Fibroblast of mammary gland (primary cell): ENCODE measurements at places on chromosomes 3 and 15.

DNA sequence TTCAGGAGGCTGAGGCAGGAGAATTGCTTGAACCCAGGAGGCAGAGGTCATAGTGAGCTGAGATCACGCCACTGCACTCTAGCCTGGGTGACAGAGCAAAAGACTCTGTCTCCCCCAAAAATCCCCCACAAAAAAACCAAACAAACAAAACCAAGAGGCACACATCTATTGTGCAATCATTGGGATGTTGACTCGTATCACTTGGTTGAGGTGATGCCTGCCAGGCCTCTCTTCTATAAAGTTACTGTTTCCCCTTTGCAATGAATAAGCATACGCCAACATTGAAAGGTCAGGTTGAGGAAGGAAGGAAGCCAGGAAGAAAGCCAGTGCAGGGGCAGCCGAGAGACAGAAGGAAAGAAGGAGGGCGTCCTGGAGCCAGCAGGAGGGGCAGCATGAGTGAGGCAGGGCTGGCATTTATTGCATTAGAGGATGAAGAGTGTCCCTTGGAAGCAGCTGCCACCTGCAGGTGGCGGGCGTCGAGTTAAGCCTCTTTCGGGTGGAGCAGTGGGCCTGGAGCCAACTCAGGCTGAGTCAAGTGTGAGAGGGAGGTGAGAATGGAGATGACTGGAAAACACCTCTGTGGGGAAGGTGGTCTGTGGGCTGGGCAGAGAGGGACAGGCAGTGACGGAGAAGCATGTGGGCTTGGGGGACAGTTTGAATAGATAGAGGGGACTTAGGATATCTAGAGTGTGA, 8.3 kb upstream of the CSPG4 start:
- peak; percentile 24 for DNase-seq

DNA sequence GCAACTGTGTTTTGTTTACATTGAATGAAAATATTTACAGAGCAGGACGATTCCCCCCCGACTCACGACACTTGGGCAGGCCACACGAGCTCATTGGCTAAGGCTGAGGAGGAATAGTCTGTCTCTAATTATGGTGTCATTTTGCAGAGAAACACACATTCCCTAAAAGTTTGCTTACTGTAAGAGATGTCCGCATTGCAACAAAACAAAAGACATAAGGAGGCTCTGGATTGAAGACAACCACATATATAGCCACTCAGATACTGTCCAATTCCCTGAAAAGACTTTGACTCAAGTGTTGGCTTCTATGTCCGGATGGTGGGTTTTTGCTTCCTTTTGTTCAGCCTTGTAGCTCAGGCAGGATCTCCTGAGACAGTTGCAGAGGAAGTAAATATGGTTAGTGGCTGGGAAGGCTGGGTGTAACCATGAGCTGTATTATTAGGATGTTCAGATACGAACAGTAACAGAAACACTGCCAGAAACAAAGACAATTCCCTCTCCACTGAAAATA, 170.4 kb downstream of the KLHL25 start:
- peak; percentile 74 for DNase-seq

DNA sequence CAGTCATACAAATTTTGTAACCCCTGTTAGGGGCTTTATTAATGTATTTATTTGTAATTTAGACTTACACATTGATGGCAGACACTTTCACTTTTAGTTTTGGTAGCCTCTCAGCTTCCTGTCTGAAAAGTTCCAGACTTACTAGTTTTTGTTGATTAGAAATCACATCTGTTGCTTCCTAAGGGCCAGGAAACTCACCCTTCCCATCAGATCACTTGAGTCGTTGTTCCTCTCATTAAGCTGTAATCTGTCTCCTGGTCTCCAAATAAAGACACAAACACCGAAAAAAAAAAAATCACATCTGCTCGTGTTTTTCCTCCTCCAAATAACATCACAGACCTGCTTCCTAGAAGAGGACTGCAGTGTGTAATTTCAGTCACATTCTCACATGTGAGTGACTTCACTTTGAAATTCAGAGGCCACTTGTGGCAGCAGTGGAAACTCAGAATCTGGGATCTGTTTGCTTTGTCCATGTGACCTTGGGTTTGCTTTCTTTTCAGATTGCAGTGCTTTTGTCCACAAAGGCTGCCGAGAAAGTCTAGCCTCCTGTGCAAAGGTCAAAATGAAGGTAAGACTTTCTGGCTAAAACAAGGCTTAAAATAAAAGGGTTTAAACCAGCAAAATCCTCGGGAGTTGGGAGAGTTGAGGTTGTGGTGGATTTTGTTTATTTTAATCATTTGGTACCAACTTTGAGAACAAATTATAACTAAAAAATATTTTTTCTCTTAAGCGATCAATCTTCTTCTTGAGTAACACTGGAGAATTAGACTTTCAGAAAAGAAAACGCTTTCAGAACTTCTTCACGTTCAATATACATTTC, 87.0 kb downstream of the KLHL25 start:
- DNase-seq = peak; percentile 44

DNA sequence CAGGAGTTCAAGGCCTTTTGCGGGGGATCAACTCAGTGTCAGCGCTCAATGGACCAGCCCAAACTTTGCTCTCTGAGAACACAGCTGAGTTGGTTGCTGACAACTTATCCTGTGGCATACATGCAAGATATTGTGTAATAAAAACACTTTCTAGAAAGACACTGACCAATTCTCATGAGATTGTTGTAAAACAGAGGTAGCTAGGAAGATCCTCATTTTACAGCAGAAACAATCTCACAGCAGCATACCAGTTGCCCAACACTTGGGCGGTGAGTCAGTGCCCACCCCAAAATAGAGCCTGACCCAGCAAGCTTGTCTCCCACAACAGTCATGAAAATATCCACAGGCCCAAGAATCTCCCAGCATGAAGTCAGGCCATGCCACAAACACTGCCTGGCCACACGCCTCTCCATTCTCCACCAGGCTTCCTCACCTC, 18.2 kb downstream of the KLHL6 start:
- DNase-seq = peak; percentile 56

DNA sequence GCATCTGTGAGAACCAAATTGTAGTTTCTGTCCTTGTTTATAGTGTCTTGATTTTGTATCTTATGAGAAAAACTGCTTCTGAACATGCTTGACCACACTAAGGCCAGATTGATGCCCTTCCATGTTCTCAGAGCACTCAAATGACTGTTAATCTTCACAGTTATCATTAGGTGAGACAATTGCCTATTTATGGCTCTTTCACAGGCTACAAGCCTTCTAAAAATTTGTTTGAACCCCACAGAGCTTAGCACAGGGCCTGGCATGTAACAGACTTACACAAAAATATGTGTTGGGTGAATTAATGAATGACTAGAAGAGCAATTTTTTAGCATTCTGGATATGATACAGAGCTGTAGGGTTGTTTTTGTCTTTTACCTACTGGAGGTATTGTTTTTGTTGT, 43.1 kb downstream of the BTLA start:
- no peak for DNase-seq

DNA sequence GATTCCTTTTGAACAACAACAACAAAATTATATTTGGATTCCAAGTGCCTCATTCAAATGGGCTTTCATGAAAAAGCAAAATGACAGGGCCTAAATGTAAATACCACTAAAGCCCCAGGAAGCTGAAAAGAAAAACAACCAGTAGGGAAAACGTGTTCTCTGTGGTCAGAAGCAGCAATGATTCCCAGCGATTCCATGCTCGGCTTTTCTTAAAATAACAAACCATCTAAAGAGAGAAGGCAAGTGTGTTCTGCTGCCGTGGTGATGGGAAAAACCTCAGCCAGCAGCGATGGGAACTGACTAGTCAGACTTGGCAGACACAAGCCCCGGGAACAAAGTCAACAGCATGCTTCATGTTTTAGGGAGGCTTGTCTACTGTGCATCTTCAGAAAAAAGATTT, 153.6 kb downstream of the TNIK start:
- DNase-seq = peak; percentile 98

DNA sequence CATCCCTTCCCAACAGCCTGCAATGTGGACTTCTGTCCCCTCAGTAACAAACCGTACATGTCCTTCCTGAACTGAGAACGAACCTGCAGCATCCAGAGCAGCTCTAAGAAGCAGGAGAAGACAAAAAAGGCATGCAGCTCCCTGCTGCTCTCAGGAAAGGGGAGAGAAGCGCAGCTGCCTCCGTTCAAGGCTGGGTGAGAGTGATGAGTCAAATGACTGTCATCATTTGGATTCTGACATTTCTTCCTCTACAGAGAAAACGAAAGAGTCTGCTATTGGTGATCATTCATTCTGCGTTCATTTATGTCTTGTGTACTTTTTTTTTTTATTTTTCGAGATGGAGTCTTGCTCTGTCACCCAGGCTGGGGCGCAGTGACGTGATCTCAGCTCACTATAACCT, 677.8 kb downstream of the FHIT start:
- peak; percentile 58 for DNase-seq

DNA sequence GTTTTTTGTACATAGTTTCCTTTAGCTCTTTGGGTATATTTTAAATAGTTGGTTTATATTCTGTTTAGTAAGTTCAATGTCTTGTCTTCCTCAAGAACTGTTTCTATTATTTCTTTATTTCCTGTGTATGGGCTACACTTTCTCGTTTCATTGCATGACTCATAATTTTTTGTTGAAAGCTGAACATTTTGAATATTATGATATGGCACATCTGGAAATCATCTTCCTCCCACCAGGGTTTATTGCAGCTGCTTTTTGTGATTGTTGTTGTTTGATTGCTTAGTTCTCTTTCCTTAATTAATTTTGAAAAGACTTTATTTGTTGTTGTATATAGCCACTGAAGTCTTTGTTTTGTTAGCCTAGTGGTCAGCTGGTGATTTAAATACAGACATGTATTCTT, 43.8 kb downstream of the LSM3 start:
- DNase-seq = peak; percentile 27

- no peak for DNase-seq
These were observed 21.9 kb upstream of the ZBTB38 start for GRCh38 chr3:141346418-141346817.

DNA sequence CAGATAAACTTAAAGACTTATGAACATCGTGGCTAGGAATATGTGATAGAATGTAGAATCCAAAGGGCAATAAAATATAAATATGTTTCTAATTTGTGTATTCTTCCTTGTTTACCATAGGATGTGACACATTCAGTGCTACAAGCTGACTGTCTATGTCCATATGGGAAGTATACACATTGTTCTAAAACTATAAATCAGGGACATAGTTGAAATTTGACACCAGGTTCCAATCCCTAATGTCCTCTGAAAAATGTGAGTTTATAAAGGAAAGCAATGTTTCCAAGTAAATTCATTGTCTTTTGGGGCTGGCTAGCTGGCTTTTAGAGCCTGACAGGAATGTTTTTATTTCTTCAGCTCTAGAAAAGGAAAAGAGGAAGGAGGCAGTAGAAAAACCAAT, 273.6 kb downstream of the CNTN4 start:
- no peak for DNase-seq

DNA sequence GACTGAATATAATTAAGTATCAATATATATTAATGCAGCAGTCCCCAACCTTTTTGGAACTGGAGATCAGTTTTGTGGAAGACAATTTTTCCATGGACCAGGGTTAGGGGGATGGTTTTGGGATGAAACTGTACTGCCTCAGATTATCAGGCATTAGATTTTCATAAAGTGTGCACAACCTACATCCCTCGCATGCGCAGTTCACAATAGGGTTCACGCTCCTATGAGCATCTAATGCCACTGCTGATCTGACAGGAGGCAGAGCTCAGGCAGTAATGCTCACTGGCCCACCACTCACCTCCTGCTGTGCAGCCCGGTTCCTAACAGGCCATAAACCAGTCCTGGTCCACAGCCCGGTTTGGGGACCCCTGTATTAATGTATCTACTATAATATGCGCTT, 95.6 kb downstream of the ULK4 start:
- no peak for DNase-seq
